Activated T-helper 2 cell treated with anti-CD3 and anti-CD28 coated beads, Interferon-gamma antibody, Interleukin-2, Interleukin-4, amounts not matched to agents 10 μg/mL and 5 μg/mL and 100 μg/mL, durations not matched to agents 14 hours and 24 hours and 36 hours (primary cell): ENCODE measurements at places on chromosomes 2 and 18.

DNA sequence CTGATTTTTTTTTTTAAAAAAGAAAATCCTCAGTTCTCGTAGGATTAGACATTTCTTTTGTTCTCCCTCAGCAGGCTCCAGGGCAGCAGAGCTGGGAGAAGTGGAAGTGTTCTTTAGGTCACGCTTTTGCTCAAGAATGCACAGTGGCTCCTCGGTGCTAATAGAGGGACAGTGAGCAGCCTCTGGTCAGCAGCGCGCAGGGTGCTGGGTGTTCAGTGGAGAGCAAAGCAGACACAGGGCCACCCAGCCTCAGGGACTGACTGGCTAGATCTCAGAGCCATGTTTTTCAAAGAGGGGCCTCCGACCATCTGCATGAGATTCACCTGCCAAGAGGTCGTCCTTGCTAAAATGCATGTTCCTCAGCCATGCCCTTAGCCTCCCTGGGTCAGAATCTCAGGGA lies 218.8 kb downstream of the HAUS1 start:
- DNase-seq: no peak
- H3K27ac ChIP-seq: no peak overlapping the region
- H3K4me3 ChIP-seq: no peak overlapping the region
- H3K4me1 ChIP-seq: peaks cover 6% of the 10 kb centered on the region
- no peaks in the 10 kb centered on the region for H3K36me3 ChIP-seq

- H3K4me1 ChIP-seq: no peaks in the 10 kb centered on the region
- no peaks in the 10 kb centered on the region for H3K36me3 ChIP-seq
- no peak overlapping the region for H3K4me3 ChIP-seq
- no peak for DNase-seq
- no peaks in the 10 kb centered on the region for H3K27me3 ChIP-seq
These were observed 357.6 kb upstream of the SETBP1 start for GRCh38 chr18:44323125-44323524.

GRCh38 chr2:29589440-29590103 lies 331.8 kb downstream of the ALK start:
- no peak overlapping the region for H3K27ac ChIP-seq
- H3K4me3 ChIP-seq: no peak overlapping the region
- no peaks in the 10 kb centered on the region for H3K4me1 ChIP-seq
- peaks cover under 1% of the 10 kb centered on the region for H3K27me3 ChIP-seq

GRCh38 chr2:158795195-158795924 lies at the start of gene DAPL1:
Gene DAPL1, plus strand, starts transcription at chr2:158795317. Its CDS starts 56 bp downstream, at chr2:158795373.
- H3K4me1 ChIP-seq: no peaks in the 10 kb centered on the region
- H3K4me3 ChIP-seq: no peak within 1 kb of the TSS
- DNase-seq: no peak
- no peaks in the 10 kb centered on the region for H3K36me3 ChIP-seq
- no peak within 1 kb of the TSS for H3K27ac ChIP-seq
- peaks cover 13% of the 10 kb centered on the region for H3K27me3 ChIP-seq

DNA sequence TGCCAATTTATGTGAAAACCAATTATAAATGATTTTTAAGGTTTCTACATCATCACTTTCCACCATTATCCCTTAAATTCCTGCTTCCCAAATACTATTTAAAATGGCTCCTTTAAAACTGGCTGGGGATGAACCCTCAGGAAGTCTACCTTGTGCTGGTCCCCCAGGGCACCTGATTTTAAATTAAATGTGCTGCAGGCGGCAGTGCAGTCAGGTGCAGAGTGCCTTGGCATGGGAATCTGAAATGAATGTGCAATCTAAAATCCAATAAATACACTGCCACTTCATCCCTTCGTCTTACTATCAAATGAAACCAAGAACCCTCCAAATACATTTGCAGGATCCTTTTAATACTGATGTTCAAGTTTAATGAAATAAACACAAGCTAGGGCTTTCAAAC lies 61.8 kb downstream of the C2orf76 start:
- H3K36me3 ChIP-seq: no peaks in the 10 kb centered on the region
- H3K4me1 ChIP-seq: no peaks in the 10 kb centered on the region
- no peak overlapping the region for H3K4me3 ChIP-seq
- peaks cover 2% of the 10 kb centered on the region for H3K27me3 ChIP-seq
- no peak for DNase-seq

DNA sequence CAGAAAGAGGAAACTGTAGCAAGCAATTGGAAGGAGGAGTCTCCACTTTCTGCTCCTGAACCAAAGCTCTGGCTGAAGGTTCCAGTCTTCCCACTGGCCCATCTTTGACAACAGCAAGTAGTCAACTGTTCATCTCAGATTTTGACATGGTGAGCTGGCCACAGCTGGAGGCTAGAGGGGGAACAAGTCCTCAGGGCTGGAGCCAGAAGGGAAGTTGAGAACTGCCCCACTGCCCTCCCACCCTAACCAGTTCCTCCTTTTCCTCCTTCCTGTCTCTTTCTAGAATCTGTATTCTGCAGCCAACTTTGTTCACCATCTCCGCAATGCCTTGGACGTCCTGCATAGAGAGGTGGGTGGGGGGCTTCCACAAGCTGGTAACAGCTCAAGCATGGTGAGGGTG lies 105.8 kb downstream of the PLB1 start:
- H3K27me3 ChIP-seq: no peaks in the 10 kb centered on the region
- H3K4me1 ChIP-seq: peaks cover 12% of the 10 kb centered on the region
- H3K27ac ChIP-seq: no peak overlapping the region
- no peak for DNase-seq
- peaks cover 7% of the 10 kb centered on the region for H3K36me3 ChIP-seq
- H3K4me3 ChIP-seq: no peak overlapping the region

DNA sequence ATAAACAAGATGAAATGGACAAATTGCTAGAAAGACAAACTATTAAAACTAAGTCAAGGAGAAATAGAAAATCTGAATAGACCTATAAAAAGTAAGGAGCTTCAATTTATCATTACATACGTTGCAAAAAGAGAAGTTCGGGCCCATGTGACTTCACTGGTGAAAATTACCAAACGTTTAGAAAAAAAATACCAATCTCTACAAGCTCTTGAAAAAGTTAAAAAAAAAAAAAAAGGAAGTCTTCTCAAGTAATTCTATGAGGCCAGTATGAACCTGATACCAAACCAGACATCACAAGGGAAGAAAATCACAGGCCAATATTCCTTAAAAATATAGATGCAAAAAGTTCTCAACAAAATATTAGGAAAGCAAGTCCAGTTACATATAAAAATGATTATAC lies 20.2 kb upstream of the ACVR2A start:
- H3K27ac ChIP-seq: no peak overlapping the region
- H3K4me3 ChIP-seq: no peak overlapping the region
- H3K27me3 ChIP-seq: peaks cover 29% of the 10 kb centered on the region
- DNase-seq: no peak
- no peaks in the 10 kb centered on the region for H3K4me1 ChIP-seq

- no peak overlapping the region for H3K4me3 ChIP-seq
- no peak for DNase-seq
- no peaks in the 10 kb centered on the region for H3K36me3 ChIP-seq
- H3K27ac ChIP-seq: no peak overlapping the region
These were observed 1.5 kb upstream of the WNT6 start for GRCh38 chr2:218858138-218858445.
